ENCODE measurements at places on chromosomes 7 and 10.

DNA sequence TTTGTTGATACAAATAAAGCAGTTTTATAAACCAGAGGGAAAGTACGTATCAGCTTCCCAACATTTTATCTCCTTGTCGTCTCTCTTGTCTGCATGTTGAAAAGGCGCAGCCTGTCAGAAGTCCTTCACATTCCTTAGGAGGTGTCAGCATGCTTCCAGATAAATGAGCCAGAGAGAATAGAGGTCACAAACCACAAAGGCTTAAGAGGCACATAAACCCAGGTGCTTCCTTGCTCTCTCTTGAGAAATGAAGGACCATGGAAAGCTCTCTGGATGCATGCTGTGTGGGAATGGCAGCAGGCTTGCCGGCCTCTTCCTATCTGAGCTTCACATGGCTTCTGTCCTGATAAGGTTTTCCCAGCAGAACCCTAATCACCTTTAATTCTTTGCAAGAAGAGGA is 448.5 kb downstream of the XPNPEP1 start:
- DNase-seq: no peak

DNA sequence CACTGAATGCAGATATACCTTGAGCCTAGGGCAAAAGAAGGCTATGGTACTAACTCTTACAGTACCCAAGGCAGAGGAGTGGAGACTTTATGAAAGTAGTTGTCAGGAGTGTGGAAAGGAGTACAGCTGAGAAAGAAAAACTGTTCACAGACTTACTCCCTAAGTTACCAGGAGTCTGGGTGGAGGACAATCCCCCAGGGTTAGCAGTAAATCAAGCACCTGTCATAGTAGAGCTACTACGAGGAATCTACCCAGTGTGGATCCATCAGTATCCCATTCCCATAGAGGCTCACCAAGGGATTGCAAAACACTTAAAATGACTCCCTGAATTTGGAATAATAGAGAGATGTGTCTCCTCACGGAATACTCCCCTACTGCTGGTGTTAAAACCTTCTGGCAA is 10.1 kb upstream of the ZNF33B start:
- no peak for DNase-seq

DNA sequence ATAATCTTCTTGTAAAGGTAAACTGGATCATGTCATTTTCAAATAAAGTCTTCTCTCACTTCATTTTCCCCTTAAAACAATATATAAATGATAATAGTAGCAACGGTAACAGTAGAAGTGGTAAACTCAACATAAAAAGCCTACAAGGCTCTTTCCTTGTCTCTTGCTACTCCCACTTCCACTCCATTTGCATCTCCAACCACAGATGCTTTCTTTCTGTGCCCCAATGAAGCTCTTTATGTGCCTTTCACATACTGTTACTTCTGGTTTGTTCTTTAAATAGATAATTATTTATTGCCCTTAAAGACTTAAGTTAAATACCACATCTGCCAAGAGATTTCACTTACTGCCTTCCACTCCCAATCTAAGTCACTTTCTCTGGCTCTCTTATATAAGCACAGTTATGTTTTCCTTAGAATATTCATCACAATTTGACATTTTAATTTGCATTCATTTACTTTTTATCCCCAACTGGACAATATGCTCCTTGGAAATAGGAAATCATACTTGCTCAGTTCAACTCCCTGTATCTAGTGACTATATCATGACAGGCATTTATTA is 149.9 kb downstream of the CRPPA start:
- DNase-seq: no peak

DNA sequence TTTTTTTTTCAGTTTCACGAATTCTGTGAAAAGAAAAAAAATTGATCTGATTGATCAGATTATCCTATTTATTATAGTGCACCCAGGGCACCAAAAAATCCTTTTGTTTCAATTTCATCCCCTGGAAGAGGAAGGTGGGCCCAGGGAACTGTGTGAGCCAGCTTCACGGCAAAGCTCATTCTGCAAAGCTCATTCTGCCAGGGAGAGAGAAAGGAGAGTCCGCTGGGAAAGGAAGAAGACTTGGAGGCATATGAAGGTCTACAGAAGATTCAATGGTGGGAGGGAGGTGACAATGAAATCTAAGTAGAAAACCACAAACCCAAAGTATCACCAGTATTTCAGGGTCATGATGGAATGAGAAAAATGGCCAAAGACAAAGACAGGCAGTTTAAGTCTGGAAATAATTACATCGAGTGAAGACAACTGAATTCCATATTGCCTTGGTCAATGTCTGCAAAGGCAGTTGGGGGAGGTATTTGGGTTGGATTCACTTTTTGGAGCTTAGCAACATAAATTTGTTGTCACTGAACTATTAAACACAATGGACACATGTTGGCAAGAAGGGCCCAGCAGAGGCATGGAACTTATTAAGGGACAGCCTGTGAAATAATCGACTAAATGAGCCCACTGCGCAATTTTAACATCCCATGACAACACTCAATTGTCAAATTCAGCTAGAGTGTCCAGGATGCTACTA is 587.8 kb upstream of the MKI67 start:
- DNase-seq: no peak

GRCh38 chr10:13414855-13415254 is 66.8 kb upstream of the SEPHS1 start:
- no peak for DNase-seq

DNA sequence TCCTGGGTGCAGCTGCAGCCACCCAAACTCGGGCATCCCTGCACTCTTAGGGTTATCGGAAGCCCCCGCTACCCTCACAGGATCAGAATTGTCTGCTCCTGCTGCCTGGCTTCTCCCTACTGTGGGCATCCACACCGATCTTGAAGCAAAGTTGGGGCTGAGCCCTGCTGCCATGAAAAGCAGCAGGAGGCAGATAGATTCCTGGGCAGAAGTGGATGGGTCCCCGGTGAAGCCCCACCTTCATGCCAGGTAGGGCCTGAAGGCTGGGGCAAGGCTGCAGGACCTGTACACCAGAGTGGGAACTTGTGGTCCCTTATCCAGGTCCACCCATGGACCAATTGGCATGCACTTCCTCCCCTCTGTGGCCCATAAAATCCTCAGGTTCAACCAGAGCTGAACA is 922.6 kb upstream of the KCND2 start:
- DNase-seq: no peak

All from activated CD8-positive, alpha-beta memory T cell treated with anti-CD3 and anti-CD28 coated beads, Interleukin-2, amount 10 ng/mL, durations not matched to agents 7 days and 5 days (primary cell).